Activated T-cell treated with anti-CD3 and anti-CD28 coated beads, Interleukin-2, amount 50 U/mL, for 72 hours (primary cell): ENCODE measurements at places on chromosomes 6 and 20. TPM values are rescaled to one million over a fixed set of nuclear protein-coding genes. Genes with fewer than 3 reads are reported as not detected.
A peak's percentile ranks its signal among the peaks of the same experiment; 100 is the strongest.

DNA sequence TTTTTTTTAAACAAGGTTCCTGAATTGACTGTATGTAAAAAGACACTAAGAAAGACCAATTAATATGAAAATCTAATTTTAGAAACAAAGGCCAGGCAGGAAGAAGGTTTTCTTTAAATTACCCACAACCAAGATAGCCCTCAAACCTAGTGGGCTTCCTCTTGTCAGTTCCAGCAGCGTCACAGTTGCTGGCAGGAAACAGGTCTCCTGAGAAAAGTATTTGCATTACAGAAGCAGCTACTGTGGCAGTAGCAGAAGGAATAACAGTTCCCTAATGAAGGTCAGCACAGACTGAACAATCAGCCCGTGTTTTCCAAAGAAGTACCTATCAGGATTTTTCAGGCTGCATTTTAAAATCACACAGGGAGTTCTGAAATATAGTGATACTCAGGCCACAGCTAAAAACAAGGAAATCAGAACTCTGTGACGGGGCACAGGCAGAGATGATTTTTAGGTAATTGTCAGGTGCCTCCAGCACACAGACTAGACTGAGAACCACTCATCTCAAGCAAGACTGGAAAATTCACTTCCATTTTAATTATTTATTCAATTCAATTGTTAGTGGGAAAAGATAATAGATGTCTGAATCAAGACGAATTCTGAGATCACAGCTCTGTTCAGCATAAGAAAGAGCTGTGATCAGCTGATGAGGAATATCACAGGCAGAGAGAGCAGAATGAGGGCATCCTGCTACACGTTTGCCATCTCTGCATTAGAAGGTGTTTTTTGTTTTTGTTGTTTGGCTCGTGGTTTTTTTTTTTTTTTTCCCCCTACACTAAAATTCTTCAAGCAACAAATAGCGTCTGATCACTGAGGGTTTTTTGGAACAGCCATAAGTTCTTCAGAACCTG, 230.5 kb upstream of the KHDRBS2 start:
- no peak overlapping the region for H3K4me3 ChIP-seq
- no peaks in the 10 kb centered on the region for H3K36me3 ChIP-seq
- H3K4me1 ChIP-seq: no peaks in the 10 kb centered on the region
- no peak overlapping the region for H3K27ac ChIP-seq
- DNase-seq: no peak

RPP21 gene
- 26.4 TPM for total RNA-seq

DNA sequence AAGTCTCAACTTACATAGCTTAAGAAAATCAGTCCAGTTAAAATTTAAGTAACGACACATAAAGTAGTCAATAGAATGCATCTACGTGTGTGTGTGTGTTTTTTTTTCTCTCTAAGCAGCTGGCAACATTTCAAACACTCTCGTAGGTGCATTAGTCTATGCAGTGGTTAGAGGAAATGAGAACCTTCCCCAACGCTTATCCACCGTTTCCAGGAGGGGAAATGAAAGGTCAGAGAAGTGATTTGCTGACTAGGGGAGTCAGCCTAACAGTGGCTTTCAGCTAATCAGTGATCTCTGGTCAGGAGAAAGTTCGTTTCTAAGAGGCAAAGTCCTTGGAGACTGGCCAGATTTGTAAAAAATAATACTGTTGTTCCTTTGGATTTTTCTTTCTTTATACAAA, 806.6 kb downstream of the C6orf118 start:
- no peak overlapping the region for H3K4me3 ChIP-seq
- DNase-seq: no peak
- H3K36me3 ChIP-seq: no peaks in the 10 kb centered on the region
- no peak overlapping the region for H3K27ac ChIP-seq
- no peaks in the 10 kb centered on the region for H3K4me1 ChIP-seq

- peak; percentile 65 for DNase-seq
- H3K27ac ChIP-seq: peak overlapping the region; percentile 89
- H3K36me3 ChIP-seq: no peaks in the 10 kb centered on the region
These were observed 31.4 kb downstream of the PRDM1 start for GRCh38 chr6:106117579-106117978.

DNA sequence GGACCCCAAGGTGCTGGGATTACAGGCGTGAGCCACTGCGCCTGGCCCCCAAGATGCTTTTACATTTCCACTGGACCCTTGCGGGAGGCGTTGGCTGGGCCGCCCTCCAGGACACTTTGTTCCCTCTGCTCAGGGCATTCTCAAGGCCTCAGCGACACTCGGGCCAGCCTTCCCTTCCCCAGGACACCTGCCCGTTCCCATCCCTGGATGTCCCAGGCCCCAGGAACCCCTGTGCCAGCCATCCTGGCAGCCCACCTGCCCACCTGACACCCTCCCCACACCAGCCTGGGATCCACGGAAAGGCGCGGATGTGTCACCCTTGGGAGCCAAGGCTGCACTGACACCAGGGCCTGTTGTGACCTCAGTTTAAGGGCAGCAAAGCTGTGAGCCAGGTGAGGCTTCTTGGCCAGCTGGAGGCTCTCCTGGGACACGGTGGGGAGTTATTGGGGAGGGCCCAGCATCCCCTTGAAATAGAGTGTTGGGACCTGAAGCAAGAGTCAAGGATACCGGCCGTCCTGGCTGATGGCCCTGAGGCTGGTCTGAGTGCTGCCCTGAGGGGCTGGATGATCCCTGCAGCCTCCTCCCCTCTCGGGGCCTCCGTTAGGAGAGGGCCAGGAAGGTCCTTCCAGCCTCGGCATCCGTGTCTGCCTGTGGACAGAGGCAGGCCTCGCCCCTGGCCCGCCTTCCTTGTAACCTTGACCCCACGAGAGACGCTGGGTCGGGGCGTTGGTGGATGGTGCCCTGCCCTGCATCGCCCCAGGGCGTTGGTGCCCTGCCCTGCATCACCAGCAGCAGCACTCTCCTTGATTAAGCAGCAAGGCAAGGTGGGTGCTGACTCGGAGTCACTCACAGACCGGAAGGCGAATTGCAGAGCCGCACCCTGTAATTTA, 84.2 kb upstream of the BHLHE23 start:
- no peak overlapping the region for H3K27ac ChIP-seq
- DNase-seq: no peak
- H3K27me3 ChIP-seq: peaks cover 6% of the 10 kb centered on the region
- H3K36me3 ChIP-seq: no peaks in the 10 kb centered on the region
- no peaks in the 10 kb centered on the region for H3K4me1 ChIP-seq

CTSZ gene
- 44.5 TPM for total RNA-seq

DNA sequence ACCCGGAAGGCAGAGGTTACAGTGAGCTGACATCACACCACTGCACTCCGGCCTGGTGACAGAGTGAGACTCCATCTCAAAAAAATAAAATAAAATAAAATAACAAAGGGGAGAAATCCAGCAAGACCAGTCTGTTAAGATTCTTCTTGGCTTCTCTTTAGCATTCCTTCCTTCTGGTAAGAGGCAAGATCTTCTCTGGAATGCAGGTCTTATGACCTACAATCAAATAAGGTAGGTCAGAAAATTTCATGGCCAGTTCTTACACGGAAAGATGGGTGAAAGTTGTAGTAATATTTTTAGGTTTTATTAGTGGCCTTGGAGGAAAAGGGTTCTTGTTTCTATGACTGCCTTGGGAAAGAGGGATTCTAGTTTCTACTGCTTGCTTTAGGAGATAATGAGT, 180.9 kb downstream of the FUT9 start:
- DNase-seq: no peak
- no peak overlapping the region for H3K4me3 ChIP-seq
- H3K4me1 ChIP-seq: no peaks in the 10 kb centered on the region
- no peaks in the 10 kb centered on the region for H3K36me3 ChIP-seq

GRCh38 chr20:54766483-54766882, 291.1 kb downstream of the DOK5 start:
- H3K27me3 ChIP-seq: no peaks in the 10 kb centered on the region
- no peak for DNase-seq
- H3K4me3 ChIP-seq: no peak overlapping the region
- no peaks in the 10 kb centered on the region for H3K36me3 ChIP-seq

GRCh38 chr6:14109411-14109826, 8.2 kb upstream of the CD83 start:
- H3K36me3 ChIP-seq: peaks cover 15% of the 10 kb centered on the region
- H3K27me3 ChIP-seq: peaks cover 12% of the 10 kb centered on the region
- peak overlapping the region; percentile 7 for H3K27ac ChIP-seq
- peaks cover 34% of the 10 kb centered on the region for H3K4me1 ChIP-seq

DNA sequence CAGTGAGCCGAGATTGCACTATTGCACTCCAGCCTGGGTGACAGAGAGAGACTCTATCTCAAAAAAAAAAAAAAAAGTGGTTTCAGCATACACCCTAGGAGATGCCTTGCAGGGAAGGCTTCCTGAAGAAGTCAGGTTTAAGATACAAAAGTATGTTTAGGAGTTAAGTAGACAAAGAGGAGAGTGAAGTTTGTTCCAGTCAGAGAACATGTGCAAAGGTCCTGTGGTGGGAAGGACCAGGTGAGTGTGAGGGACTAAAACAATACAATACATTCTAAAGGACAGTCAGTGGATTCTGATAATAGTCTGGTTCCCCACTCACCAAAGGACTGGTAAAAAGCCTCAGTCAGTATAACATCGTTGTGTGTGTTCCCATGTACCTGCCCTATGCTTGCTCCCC, 299.3 kb downstream of the HIVEP2 start:
- DNase-seq: no peak
- no peaks in the 10 kb centered on the region for H3K36me3 ChIP-seq
- H3K4me1 ChIP-seq: no peaks in the 10 kb centered on the region
- H3K27me3 ChIP-seq: no peaks in the 10 kb centered on the region
- no peak overlapping the region for H3K4me3 ChIP-seq
- H3K27ac ChIP-seq: no peak overlapping the region

- H3K27ac ChIP-seq: no peak overlapping the region
- peaks cover 7% of the 10 kb centered on the region for H3K27me3 ChIP-seq
These were observed 126.0 kb downstream of the MOXD1 start for GRCh38 chr6:132275066-132275970.

DNA sequence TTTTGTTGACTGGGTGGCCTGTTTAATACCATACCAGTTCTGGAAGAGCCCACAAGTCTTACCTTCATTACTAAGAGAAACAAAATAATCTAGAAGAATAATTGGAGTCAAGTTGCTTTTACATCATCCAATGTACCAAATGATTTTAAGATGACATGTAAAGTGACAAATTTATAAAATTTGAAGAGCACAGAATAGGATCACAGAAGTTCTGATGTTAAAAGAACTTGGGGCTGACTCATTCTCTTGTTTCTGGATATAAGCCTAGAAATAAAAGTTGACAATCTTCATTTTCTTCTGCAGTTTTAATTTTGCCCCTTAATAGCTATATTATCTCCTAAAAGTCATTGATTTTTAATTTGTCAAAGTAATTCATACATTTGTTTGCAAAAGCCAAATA, 317.5 kb upstream of the MARCKS start:
- H3K27me3 ChIP-seq: peaks cover 5% of the 10 kb centered on the region
- no peak for DNase-seq
- H3K36me3 ChIP-seq: no peaks in the 10 kb centered on the region
- no peak overlapping the region for H3K27ac ChIP-seq
- no peak overlapping the region for H3K4me3 ChIP-seq
- H3K4me1 ChIP-seq: no peaks in the 10 kb centered on the region

GRCh38 chr6:73639040-73639439, 14.8 kb downstream of the SLC17A5 start:
- peaks cover 6% of the 10 kb centered on the region for H3K4me1 ChIP-seq
- peaks cover 4% of the 10 kb centered on the region for H3K36me3 ChIP-seq

SLC2A10 gene
- not detected for total RNA-seq

DNA sequence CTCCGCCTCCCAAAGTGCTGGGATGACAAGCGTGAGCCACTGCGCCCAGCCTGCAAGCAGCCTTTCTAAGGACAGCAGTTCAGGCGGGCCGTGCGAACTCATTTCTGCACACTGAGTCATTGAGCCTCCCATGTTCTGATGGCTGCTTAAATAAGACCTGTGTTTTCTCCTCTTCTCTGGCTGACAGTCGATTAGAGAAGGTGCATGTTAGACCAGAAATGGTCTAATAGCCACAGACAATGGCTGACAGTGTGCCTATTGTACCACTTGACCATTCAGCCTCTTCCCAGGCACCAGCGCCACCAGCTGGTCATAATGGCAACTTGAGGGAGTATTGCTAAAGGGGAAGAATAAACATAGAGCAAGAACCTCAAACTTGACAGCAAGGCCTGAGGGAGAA, 6.2 kb downstream of the CST11 start:
- DNase-seq: peak; percentile 50
- H3K36me3 ChIP-seq: no peaks in the 10 kb centered on the region
- H3K4me3 ChIP-seq: no peak overlapping the region
- peaks cover 13% of the 10 kb centered on the region for H3K4me1 ChIP-seq

DNA sequence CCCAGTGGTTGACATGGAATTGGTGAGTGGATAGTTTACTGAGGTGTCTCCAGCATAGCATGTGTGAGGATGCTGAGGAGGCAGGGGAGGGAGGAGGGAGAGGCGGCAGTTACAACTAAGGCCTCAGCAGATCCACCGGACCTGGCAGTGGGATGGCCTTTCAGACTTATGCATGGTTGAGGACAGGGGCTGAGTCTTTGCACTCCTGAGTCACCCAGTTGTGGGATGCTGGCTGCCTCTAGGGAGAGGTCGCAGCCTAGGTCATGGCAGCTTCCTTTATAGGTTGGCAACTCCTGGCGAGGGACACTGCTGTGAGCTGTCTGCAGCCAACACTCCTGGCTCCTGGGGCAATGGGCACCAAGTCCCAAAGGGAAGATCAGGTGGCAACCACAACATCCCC, 380.3 kb downstream of the PREX1 start:
- no peaks in the 10 kb centered on the region for H3K4me1 ChIP-seq
- DNase-seq: no peak
- H3K27me3 ChIP-seq: no peaks in the 10 kb centered on the region
- H3K27ac ChIP-seq: no peak overlapping the region

DNA sequence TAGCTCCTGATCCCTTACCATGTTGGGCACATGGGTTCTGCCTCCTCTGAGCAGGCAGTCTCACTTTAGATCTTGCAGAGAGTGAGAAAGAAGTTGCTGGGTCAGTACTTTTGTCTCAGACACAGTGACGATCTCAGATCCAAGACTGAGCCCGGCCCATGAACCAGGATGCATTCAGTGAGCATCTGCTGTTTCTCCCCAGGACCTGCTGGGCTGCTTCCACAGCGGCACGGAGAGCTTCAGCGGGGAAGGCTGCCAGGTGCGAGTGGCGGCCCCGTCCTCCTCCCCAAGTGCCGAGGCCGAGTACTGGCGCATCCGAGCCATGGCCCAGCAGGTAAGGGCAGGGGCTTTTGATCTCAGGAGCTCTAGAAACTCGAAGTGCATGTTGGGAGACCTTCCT, 53.9 kb upstream of the SMIM28 start:
- no peaks in the 10 kb centered on the region for H3K4me1 ChIP-seq
- no peak overlapping the region for H3K27ac ChIP-seq
- peaks cover 2% of the 10 kb centered on the region for H3K36me3 ChIP-seq
- no peak for DNase-seq
- peaks cover 26% of the 10 kb centered on the region for H3K27me3 ChIP-seq
- H3K4me3 ChIP-seq: no peak overlapping the region

GRCh38 chr20:47764154-47764733, 21.0 kb downstream of the SULF2 start:
- no peak overlapping the region for H3K27ac ChIP-seq
- peaks cover 7% of the 10 kb centered on the region for H3K27me3 ChIP-seq
- H3K4me3 ChIP-seq: no peak overlapping the region
- no peak for DNase-seq
- H3K36me3 ChIP-seq: no peaks in the 10 kb centered on the region
